Stimulated activated CD4-positive, alpha-beta T cell treated with anti-CD3 and anti-CD28 coated beads, Interleukin-12 subunit alpha, Interleukin-12 subunit beta, amount 100 ng/mL, for 4 hours (primary cell): ENCODE measurements at places on chromosomes 11 and 22.

DNA sequence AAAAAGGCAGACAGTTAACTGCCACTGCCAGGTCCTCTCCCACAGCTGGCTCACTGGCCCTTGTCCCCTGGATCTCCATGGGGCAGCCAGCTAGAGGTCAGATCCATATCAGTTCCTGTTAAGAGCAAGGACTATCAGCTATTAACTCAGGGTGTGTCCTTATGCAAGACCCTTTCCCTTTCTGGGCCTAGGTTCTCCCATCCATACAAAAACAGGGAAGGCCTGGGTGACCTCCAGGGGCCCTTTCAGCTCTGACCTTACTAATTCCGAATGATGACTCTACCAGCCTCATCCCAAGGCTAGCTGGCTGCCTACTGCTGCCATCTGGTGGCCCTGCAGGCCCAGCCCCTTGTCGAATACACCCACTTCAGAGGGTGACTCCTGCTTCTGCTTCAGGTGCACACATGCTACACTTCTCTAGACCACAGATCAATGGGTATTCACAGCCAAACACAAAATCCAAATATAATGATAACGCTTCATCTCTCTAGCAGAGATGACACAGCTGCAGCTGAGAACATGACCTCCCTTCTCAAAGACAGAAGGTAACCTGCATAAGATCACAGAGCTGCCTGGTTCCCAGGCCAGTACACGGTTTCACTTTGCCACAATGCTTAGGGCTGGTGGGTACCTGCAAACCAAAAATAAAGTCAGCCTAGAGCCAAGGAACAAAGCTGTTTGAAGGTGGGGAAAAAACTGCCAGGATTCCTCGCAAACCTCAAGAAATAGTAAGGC lies 34.1 kb downstream of the SERGEF start:
- DNase-seq, result no peak

DNA sequence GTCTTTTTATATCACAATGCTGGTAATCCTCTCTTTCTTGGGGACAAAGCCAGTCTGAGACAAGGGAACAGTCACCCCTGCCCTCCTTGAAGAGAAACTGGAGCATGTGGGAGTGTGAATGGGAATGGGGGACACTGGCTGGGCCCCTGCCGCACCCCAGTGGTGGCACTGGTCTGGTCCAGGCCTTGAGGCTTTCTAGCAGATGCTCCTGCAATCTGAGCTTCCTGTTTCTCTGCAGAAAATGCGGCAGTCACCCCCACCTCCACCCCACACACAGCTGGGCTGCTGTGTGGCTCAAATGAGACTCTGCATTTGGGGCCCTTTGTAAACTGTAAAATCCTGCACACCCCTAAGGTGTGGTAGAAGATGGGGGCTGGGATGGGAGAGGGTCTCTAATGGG lies 6.6 kb upstream of the MARK2 start:
- DNase-seq, result no peak

GRCh38 chr11:10493041-10493663 lies 38.1 kb downstream of the AMPD3 start:
- no peak for DNase-seq

DNA sequence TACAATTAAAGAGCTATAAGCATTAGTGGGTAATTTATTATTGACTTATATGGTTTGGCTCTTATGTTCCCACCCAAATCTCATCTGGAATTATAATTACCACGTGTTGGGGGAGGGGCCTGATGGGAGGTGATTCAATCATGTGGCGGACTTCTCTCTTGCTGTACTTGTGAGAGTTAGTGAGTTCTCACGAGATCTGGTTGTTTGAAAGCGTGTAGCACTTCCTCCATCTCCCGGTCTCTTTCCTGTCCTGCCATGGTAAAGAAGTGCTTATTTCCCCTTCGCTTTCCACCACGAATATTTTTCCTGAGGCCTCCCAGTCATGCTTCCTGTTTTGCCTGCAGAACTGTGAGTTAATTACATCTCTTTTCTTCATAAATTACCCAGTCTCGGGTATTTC lies 28.1 kb upstream of the CHORDC1 start:
- DNase-seq, result no peak

DNA sequence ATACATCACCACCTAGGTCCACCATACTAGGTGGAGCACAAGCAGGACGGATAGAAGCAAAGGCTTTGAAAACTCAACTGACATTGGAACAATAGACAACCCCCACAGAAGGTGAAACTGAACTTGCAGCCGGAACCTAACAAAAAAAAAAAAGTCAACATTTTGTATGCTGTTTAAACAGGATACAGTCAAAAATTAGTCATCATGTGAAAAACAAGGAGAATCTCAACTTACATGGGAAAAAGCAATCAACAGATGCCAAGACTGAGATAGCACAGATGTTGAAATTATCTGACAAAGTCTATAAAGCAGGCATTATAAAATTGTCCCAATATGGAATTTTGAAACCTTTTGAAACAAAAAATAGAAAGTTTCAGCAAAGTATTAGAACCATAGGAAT lies 123.8 kb downstream of the RAB38 start:
- no peak for DNase-seq

GRCh38 chr11:16945671-16946469 lies 68.3 kb downstream of the PLEKHA7 start:
- peak; percentile 18 for DNase-seq

DNA sequence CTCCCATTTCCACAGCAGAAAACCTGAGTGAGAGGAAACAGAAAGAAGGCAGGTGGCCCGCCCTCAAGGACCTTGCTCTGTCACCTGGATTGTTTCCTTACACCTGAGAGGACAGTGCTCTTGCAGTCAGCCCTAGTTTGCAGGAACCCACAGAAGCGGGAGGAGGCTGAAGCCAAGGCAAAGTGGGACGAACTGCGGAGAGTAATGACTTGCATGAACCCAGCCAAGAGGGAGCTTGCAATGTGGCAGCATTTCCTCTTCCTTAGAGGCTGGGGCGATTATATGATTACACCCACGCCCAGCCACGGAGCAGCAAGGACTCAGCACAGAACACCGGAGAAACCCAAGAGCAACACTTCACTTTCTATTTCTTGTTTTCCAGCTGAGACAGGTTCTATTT lies 102.6 kb downstream of the SPON1 start:
- peak; percentile 10 for DNase-seq

DNA sequence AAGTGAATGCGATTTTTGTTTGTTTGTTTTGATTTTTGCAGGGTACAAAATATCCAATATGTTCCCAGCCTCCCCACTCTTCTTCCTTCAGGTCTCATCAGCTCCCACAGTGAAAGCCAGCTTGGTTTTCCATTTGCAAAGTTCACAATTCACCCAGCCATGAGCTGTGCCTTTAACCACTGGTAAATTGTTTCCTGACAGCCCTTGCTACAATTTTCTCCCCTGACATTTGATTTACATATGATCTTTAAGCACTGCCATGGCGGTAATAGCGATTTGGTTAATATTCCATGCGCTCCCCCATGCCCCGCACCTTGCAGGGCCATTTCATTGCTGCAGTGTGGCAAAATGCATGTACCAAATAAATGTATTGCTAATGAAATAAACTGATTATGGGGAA lies 385.9 kb downstream of the MIAT start:
- DNase-seq, result no peak

DNA sequence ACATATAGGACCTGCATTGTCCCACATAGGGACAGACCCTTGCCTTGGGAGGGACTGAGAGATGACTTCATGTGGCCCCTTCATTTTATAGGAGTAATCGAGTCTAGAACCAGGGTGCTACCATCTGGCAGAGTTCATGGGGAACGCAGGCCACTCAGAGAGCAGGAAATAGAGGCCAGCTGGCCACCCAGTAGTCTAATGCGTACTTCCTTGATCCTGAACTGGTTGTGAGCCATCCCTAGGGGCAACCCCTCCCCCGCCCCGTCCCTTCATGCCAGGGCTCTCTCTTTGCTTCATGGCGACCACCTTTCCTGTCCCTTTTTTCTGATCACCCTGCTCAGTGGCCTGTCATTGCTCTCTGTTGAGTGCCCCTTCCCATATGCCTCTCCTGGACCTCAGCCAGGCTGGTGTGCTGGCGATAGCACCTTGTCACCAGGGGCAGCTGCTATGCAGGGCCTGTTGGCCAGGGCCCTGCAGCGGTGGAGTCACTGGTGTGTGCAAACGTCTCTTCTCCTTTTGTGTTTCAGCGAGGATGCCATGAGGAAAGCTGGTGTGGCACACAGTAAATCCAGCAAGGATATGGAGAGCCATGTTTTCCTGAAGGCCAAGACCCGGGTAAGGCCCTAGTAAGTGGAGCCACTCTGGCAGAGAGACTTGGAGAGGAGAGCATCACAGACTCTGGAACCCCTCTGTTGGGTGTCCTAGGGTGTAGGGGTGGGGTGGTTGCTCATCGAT lies 29.3 kb downstream of the MED15 start:
- no peak for DNase-seq

DNA sequence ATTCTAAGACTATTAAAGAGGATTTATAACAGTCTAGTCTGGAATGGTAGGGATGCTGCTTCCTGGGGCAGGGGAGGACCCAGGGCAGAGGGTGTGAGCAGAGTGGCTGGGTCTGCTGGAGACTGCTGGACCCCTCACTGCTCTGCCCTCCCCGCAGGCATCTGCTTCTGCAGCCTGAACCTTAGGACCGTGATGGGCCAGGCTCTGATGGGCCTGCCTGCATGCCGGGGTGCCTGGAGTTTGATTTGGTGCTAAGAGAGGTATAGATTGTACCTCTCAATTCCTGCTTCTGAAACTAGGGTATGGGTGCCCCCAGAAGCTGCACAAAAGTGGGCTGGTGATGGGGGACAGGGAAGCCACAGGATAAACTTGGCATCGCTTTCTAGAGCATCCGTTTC lies 54.9 kb downstream of the CD82 start:
- DNase-seq, result no peak

GRCh38 chr22:24752088-24752623 lies 22.4 kb downstream of the PIWIL3 start:
- no peak for DNase-seq

- DNase-seq, result no peak
Measured at GRCh38 chr22:42939451-42939881, 75.5 kb downstream of the PACSIN2 start.
